ENCODE measurements at places on chromosomes 13 and 19.

DNA sequence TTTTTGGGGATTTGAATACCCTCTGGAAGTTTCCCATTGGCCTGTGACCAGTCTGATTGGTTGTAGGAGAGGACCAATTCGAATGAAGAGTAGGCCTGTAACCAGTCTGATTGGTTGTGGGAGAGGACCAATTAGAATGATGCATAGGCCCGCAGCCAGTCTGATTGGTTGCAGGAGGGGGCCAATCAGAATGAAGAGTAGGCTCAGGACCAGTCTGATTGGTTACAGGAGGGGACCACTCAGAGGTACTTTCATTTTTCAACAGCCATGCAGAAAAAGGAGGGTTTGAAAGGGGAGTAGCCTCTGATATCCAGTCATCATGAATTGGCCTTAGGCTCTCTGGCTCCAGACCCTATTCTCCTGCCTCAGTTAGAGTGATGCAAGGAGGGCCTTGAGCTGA is 30.4 kb upstream of the SLC1A5 start:
- no peak for DNase-seq

- DNase-seq: peak; percentile 24
These were observed 11.3 kb downstream of the PRKCSH start for GRCh38 chr19:11446652-11447301.

DNA sequence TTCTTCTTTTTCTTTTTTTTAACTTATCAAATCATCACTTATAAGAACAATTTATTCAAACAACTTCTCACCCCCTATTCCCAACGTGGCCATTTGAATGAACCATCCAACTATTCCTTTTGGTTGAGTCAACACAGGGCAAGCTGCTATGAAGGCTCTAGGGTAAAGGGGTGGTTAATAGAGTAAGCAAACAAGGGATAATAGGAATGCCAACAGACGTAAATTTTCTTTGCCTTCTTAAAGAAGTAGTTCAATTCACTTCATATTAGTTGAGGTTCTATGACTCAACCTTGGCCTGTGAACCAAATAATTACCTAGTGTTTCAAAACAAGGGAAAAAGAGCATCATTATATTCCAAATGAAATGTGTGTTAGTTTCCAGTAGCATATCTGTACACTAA is 1383.8 kb upstream of the SLC10A2 start:
- no peak for DNase-seq

GRCh38 chr13:21219036-21219381 is 42.6 kb downstream of the MRPL57 start:
- no peak for DNase-seq

DNA sequence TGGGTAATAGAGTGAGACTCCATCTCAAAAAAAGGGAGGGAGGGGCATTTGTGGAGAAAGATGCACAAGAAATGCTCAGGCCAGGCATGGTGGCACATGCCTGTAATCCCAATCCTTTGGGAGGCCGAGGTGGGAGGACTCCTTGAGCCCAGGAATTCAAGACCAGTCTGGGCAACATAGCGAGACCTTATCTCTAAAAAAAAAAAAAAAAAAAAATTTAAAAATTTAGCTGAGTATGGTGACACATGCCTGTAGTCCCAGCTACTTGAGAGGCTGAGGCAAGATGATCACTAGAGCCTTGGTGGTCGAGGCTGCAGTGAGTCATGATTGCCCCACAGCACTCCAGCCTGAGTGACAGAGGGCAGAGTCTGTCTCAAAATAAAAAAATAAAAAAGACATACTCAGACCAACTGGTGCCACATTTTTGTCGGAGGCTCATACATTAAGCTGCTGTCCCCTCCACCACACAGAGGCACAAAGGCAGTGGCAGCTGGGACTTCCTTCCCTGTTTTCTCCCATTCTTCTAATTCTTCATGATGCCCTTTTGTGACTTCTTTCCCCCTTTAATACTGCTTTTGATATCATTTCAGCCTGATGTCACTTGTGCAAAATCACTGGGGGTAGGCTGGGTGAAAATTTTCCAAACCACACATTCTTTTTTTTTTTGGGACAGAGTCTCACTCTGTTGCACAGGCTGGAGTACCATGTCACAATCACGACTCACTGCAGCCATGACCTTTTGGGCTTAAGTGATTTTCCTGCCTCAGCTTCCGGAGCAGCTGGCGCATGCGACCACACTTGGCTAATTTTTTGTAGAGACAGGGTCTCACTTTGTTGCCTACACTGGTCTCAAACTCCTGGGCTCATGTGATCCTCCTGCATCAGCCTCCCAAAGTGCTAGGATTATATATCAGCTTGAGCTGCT is 26.8 kb upstream of the CXCL17 start:
- DNase-seq: no peak

- DNase-seq: peak; percentile 55
These were observed at the start of gene USP12 for GRCh38 chr13:27171244-27171826. USP12 (minus strand) TSS chr13:27171811; CDS start chr13:27171639, 172 bp downstream.

GRCh38 chr19:49430678-49431329 is 5.6 kb downstream of the GFY start:
- DNase-seq: peak; percentile 36

DNA sequence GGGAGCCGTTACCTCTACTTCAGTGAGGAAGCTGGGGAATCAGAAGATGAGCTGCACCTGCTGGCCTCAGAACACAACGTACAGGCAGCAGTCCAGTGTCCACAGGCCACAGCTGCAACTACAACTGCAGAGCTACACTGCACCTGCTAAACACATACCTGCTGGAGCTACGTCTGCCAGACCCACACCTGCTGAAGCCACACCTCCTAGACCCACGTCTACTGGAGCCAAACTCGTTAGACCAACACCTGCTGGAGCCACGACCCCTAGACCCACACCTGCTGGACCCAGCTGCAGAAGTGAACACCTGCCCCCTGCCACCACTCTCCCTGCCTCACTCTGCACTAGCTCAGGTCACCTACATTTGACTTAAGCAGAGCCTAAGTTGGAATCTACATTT is 169.9 kb downstream of the USP12 start:
- DNase-seq: no peak

DNA sequence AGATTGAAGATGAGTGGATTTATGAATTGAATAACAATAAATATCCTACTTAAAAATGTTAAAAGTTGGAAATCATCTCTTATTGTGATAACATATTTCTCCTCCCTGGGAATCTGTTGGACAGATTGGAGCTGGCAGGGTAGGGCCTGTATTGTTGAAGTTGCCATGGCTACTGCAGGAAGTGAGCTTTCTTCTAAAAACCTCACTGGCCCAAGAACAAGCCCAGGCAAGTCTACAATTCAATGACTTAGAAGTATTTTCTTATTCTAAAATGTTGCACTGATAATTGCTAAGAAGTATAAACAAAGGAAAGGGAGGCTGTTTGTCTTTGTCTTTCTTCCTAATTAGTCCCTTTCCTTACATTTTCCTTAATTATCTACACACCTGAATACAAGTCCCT is 112.1 kb downstream of the DLEU7 start:
- no peak for DNase-seq

DNA sequence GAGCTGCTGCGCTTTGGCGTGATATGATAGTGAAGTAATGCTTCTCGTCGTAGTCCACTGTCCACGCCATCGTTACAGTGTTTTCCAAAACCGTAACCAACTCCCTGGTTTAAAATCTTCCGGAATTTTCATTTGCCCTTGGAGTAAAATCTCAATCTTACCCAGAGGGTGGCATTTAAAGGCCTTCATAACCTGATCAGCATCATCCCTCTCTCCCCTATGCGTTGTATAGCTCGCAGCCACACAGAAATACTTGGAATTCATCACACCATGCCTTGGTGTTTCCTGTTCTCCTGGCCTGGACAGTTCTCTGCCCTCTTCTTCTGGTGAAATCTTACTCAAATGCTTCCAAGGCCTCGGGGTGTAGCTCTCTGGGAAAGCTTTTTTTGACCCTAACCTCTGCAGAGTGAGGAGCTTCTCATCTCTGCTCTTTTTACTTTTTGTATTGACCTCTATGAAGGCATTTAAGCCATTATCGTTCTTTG is 839 bp downstream of the MPHOSPH8 start:
- no peak for DNase-seq

DNA sequence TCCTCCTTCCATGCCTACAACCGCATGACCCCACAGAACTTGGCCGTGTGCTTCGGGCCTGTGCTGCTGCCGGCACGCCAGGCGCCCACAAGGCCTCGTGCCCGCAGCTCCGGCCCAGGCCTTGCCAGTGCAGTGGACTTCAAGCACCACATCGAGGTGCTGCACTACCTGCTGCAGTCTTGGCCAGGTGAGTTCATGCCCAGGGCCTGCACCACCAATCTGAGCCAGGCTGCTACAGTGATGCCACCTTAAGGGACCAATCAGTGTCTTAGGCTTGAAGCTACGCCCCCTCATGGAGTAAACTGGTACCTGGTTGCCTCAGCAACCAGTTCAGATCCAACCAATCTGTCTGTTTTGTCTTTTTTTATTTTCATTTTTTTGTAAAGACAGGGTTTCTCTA is 5.2 kb downstream of the SYDE1 start:
- no peak for DNase-seq

- DNase-seq: no peak
These were observed 1170.0 kb upstream of the MIR17HG start for GRCh38 chr13:90177512-90177911.

DNA sequence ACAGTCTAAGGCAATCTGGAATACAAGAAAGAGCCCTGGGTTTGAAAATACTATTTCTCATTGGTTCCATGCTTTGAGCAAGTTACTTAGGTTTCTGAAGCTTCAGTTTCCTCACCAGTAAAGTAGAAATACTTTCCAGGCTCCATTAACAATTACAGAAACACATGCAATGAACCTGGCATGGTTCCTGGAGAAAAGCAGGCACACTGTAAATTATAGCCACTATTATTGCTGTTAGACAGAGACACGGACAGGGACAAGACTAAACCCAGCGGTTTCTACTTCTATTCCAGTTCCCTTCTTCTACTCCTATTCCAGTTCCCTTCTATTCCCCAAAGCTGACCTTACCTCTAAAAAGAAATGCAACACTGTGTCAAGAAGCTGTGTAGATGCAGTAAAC is 41.2 kb downstream of the MIPEP start:
- no peak for DNase-seq

GRCh38 chr19:1136201-1136600 is 32.4 kb downstream of the GPX4 start:
- no peak for DNase-seq

GRCh38 chr13:95793018-95793555 is 116.1 kb downstream of the DNAJC3 start:
- DNase-seq: no peak

DNA sequence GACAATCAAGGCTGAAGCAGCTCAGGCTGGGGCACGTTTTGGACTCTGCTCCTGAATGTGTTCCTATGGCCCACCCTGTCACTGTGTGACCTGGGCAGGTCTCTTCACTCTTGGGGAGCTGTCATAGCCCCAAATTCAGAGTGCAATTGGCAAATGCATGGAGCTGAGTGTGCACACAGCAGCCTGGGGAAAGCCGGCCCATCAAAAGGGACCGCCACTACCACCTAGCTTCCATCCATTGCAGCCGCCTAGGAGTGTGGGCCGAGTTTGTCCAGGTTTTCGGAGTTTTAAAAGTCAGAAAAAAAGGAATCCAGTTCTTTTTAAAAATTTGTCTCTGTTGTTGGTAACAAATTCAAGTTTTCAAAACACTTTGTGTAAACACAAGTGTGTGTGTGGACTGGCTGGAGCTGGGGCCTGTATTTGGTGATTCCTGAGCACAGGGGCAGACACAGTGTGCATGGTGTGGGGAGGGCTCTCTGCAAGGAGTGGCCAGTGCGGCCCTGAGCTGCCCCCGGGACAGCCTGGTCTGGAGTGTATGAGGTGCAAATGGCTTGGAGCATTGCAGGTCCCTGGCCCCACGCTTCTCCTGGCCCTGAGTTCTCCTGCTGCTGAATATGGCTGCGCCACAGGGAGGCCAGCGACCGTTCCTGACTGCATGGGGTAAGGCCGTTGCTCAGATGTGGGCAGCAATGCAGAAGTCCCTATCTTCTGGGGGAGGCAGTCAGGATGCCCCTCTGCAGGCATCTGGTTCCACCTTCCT is 13.2 kb upstream of the ZNF536 start:
- no peak for DNase-seq

DNA sequence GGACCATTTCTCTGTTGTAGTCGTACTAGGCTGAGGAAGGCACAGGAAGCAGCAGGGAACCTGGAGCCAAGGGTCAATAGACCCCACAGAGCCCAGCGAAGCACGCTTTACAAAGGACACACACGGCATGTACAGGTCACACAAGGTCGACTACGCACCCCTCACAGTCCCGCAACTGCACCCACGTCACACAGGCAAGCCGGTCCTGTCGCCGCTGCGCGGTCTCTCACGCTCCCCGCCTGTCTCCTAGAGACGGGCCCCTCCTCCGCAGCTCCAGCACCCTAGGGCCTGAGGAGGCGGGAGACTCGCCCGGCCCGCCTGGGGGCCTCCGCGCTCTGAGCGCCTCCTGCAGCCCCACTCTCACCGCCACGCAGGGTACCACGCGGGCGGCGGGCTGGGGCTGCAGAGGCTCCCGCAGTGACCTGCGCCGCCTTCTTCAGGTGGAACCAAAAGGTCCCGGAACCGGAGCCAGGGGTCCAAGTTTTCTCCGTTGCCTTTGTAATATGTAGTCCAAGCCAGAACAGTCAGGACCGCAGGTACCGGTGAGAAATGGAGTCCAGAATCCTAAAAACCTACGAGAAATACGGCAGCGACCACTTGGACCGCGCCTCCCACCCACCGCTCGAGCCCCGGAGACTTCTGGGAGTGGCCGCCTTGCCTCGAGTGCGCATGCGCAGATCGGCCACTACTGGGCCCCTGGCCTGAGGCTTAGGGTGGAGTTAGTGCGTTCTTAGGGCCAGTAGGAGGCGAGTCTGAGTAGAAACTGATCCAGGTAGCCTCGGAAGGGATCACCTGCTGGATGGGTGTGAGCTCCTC is at the start of gene ZNF607:
ZNF607 (minus strand) TSS at position 651 of the 816 bp plus-strand sequence. CDS start 8,143 bp downstream, outside the sequence.
- peak; percentile 82 for DNase-seq

- DNase-seq: no peak
These were observed 64.1 kb upstream of the ADGRE5 start for GRCh38 chr19:14317157-14317556.

- no peak for DNase-seq
These were observed at the start of gene DLEU7 for GRCh38 chr13:50843257-50844083. DLEU7 (minus strand) TSS chr13:50843692; CDS start chr13:50843646, 46 bp downstream.

- DNase-seq: no peak
These were observed 41.0 kb downstream of the KL start for GRCh38 chr13:33057019-33057780.

- no peak for DNase-seq
These were observed 2.7 kb downstream of the LILRA4 start for GRCh38 chr19:54335979-54336892.

- no peak for DNase-seq
These were observed 761.5 kb downstream of the EFNB2 start for GRCh38 chr13:105773863-105774538.

DNA sequence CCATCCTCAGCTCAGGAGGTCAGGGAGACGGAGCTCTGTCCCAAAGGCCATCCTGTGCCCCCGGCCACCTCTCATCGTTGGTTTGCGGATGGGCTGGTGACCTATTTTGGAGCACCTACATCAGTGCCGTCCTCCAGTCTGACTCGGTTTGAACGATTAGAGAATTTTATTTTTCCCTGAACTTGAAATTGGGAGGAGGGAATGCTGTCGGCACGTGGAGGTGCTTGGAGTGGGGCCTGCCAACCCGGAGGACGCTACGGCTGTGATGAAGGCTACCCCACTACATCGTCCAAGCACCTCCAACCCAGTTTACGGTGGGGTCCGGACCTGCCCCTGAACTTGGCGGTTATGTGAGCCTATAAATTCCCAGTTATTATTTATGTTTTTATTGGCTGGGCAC is 3.0 kb upstream of the ZNF554 start:
- no peak for DNase-seq
